ENCODE measurements at places on chromosomes 5 and 9. TPM values are rescaled to one million over a fixed set of nuclear protein-coding genes. Genes with fewer than 3 reads are reported as not detected.

GRCh38 chr9:69420611-69421270 lies 95.7 kb downstream of the ENTREP1 start:
- DNase-seq = no peak

DNA sequence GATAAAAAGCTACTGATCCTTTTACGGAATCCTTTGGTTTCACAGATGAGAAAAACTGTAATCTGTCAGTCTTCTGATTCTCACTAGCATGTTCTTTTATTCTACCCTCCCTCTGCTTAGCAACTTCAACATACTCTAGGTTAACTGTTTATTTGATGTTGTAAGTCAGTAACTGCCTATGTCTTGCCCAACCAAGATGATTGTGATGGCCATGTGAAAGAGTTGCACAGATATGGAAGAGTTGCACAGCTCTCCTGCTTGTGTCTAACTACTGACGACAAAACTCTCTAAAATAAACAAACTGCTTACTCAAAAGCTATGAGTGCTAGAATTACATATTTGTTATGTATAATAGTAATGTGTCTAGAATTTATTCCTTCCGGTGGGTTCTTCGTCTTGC lies 227.3 kb upstream of the DAB2 start:
- no peak for DNase-seq

- no peak for DNase-seq
Observed at GRCh38 chr9:120890320-120891244, 13.6 kb upstream of the PHF19 start.

DNA sequence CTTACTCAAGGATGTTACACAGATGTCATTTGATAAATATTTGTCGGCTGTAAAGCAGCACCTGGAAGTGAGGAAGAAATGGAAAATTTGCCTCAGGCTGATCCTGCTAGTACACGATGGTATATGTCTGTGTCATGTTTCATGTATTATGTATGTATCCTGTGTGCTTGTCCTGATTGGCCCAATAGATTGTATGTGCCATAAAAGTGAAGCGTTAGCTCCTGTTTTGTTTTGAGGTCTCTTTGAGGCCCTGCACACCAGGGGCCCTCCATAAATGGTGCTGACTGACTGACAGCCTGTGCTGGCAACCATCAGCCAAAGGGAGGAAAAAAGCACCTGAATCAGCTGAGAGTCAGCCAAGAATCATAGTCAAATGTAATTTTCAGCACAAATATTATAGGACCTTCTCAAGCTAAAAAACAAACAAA lies 11.8 kb upstream of the LNPEP start:
- peak; percentile 64 for DNase-seq

DNA sequence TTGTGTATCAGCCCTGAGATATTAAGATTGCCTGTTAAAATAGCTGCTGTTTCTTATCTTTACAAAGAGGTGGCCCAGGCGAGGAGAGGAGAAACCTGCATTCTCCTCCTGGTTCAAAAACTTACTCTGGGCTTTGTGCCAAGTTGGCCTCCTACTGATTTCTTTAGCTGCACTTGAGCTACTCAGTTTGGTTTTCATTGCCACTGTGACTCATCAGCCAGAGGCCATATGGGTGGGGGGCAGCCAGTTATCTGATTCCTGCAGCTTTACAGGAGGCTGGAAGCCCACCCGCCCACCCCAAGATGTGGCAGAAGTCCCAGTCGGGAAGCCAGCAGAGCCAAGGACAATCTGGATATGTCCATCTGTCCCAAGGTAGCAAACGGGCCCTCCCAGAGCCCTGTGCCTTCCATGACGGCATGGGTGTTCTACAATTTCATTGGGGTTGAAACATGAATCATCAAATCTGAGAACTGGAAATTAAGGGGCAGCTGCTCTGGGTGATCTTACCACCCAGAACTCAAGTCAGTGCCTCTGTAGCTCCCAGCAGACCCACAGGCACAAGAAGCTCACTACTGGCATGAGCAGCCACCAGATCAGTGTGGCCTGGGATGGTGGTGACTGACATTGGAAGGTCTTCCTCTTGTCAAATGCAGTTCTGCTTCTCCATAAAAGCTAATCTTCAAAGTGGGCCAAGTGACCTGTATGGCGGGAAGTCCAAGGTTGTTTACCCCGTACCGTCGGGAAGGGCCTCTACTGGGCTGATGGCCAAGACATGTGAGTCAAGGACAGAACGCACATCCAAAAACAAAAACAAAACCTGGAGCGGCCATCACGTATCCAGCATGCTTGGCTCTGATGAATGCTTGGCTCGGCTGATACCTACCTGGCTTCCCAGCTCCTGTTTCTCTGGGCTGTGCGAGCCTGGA lies 15.6 kb downstream of the FCN2 start:
- peak; percentile 91 for DNase-seq

DNA sequence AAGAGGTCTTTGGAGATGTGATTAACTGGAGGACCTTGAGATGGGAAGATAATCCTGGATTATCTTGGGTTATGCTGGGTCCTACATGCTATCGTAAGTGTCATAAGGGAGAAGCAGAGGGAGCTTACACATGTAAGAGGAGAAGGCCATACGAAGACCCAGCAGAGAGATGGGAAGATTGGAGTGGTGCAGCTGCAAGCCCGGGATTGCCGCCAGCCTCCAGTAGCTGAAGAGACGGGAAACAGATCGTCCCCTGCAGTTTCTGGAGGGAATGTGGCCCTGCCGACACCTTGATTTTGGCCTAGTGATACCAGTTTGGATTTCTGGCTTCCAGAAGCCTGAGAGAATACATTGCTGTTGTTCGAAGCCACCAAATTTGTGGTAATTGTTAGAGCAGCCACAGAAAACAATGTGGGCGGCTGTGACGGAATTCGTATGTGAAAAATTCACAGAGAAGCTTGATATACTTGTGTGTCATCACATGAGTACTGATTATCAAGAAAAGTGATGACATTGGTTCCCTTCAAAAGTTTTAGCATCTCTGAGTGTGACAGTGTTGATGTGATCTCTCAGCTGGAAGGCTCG lies 86.9 kb downstream of the CYFIP2 start:
- DNase-seq = no peak

The SOX30 gene
- total RNA-seq = not detected

The GRXCR2 gene
- total RNA-seq = not detected

DNA sequence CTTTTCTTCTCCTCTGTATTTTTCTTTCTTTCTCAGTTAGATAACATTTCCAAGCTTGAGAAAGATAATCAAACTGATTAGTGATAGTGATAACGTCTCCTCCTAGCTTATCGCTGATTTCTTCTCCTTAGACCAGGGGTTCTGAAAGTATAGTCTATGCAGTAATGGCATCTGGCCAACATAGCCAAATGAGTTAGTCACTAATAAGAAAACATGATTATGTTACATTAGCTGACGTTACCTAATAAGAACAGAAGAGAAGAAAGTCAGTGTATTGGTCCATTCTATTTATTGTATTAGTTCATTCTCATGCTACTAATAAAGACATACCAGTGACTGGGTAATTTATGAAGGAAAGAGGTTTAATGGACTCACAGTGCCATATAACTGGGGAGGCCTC lies 111.2 kb downstream of the STRBP start:
- DNase-seq = peak; percentile 54

DNA sequence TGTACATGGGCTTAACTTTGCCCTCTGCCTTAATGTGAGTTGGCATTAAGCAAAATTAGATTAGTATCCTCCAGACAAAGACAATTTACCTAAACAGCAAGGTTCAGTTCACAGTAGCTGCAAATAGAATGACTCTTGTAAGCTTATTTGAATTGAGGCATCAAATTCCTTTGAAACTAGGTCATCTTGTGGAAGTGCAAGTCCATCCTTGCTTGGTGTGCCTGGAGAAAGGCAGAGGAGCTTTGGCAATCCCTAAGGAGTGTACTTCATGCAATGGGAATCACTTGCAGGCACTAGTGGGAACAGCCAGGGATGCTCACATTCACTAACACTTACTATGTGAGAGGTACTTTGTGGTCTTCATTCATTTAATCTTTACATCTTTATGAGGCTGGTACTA lies 118.3 kb downstream of the DRD1 start:
- no peak for DNase-seq

The SLIT3 gene
- total RNA-seq = under 0.01 TPM

DNA sequence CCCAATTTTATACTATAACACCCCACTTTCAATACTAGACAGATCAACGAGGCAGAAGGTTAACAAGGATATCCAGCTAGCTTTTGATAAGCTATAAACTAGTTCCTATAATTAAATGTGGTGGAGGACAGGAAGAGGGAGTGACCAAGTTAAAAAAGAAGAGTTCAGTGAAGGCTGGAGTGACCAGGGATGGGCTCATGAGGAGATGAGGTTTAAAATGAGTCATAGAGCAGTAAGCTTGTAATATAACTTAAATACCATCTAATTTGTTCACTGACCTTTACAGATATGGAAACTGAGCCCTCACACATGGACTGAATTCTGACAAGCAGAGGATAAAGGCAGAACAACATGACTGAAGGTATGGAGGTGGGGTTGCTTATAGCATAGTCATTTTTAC lies 284.5 kb downstream of the SPATA31D1 start:
- DNase-seq = no peak

DNA sequence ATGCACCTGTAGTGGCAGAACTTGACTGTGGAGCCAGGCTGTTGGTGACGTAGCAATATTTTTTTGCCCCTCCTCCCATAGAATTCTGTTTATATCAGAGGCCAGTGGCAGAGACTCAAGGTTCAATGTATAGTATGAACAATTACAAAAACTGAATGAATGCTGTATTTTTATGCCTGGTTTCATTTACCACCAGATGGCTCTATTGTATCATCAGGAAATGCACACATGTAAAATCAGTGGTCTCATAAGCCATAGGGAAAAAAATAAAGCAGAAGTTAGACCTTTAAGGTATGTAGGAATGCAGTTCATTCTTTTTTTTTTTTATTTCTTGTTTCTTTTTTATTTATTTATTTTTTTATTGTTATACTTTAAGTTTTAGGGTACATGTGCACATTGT lies 43.6 kb downstream of the CCDC192 start:
- peak; percentile 35 for DNase-seq

The NDUFB6 gene
- total RNA-seq = 25.4 TPM

The CD274 gene
- 6.4 TPM for total RNA-seq

GRCh38 chr9:133113163-133113948 lies 7.7 kb downstream of the RALGDS start:
- DNase-seq = peak; percentile 44

The SLC27A6 gene
- not detected for total RNA-seq

DNA sequence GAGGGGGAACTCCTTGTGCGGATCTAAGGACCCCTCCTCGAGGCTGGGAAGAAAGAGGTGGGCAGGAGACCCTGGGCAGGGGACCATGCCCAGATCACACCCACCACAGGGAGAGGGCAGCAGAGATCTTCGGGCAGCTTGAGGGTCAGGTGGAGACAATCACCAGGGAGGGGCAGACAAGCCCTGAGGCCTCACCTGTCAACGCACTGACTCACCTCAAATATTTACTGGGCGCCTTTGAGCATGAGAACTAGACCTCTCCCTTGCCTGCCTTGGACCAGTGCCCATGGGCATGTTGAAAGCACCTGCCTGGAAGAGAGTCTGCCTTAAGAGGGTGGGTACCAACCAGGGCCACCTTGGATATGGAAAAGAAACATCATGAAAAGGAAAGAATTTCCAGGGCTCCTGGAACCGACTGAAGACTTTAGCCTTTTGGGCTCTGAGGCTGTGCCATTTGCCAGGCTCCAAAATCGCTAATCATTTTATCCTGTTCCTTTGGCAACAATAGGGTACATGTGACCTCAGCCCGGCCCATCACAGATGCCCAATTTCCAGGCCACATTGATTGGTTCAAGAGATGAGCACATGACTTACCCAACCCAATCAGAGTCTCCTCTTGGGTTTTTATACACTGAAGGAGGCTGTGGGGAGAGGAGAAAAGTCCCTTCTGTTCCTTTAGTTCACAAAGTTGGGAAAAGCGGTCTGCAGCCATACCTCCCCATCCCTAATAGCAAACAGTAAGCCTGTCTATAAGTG lies 10.4 kb upstream of the SPINK4 start:
- no peak for DNase-seq

DNA sequence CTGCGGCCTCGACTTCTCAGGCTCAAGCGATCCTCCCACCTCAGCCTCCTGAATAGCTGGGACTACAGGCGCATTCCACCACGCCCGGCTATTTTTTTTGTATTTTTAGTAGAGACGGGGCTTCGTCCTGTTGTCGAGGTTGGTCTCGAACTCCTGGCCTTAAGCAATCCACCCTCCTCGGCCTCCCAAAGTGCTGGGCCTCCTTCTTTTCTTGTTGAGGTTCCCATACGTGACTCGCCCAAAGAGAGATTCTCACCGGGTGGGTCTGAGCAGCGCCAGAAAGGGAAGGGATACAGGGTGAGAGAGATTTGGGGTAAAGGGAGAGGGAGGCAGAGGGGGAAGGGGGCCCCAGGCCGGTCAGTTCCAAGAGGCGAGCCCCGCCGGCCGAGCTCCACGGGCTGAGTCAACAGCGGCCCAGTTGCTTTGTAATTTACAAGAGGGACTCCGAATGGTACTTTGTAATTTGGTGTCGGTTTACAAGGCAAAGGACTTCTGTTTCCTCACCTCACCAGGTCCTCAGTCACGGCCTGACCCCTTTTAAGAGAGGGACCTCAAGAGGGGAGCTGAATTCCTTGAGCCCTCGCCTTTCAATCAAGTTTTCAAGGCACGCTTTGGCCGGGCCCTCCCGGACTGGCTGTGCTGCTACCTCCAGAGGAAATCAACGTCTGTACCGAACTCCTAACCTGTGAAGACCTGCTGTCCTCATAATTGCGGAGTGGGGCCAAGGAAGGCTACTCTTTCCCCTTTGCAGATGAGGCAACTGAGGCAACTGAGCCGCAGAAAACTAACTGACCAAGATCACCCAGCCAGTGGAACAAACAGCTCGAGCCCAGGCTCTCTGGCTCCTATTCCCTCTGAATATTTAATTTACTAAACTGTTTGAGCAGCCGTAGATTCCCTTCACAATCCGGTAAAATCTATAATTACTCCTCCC lies 3.3 kb upstream of the DMRT2 start:
- no peak for DNase-seq

DNA sequence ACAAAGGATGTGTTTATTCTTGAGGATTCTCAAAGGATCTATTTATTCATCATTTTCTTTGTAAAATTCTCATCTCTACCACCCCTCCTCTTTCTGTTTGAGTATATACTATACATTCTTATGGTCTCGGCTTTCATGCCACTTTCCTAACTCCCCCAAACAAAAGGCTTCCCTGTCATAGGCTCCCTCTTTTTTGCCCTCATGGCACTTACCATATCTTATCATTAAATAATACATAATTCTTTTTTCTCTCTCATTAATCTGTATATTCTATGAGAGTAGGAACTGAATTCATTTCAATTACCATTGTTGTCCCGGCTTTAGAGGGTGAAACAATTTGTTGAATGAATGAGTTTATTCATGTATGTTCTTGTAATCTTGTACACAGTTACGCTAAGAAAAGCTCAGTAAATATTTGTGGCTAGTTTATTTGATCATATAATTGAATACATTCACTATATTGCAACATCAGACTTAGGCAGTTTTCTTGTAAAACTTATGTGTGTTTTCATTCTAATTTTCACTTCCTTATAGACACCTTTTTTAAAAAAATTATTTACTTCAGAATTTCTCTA lies 254.6 kb downstream of the EDIL3 start:
- no peak for DNase-seq

The C5orf63 gene
- 1.2 TPM for total RNA-seq

- peak; percentile 40 for DNase-seq
Observed at GRCh38 chr5:134145779-134146581, 30.8 kb downstream of the SKP1 start.

- peak; percentile 12 for DNase-seq
Observed at GRCh38 chr5:14831006-14831338, 40.6 kb downstream of the ANKH start.

- DNase-seq = no peak
Observed at GRCh38 chr5:84715091-84715490, 330.4 kb upstream of the EDIL3 start.

The PLK2 gene
- total RNA-seq = 578 TPM

Measured in dermis microvascular lymphatic vessel endothelial cell (primary cell).